Stimulated activated CD4-positive, alpha-beta T cell treated with anti-CD3 and anti-CD28 coated beads, Interleukin-1b, Interleukin-23, amount 100 ng/mL, for 1 hour (primary cell): ENCODE measurements at places on chromosomes 2 and 18.

- DNase-seq = no peak
Measured at GRCh38 chr2:183078163-183078463, 434 bp upstream of the DUSP19 start.

GRCh38 chr2:237996021-237996593 is 29.3 kb downstream of the UBE2F start:
- DNase-seq = no peak

DNA sequence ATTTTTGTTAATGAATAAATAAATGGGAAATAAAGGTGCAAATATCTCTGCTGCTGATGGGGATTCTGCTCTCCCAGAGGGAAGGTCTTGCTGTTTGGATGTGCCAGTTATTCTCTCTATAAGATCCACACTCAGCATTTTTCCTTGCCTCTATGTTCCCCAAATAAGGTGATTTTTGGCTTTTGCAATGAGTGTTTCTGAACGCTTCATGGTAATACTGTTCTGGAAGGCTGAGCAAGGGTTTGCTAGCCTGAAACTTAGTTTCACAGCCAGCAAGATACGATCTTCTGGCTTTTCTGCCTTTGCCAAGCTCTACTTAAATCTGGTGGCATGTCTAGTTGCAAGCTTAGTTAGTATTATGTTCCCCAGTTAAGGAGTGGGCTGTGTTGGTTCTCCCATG is 114.6 kb downstream of the LPIN1 start:
- DNase-seq = no peak

DNA sequence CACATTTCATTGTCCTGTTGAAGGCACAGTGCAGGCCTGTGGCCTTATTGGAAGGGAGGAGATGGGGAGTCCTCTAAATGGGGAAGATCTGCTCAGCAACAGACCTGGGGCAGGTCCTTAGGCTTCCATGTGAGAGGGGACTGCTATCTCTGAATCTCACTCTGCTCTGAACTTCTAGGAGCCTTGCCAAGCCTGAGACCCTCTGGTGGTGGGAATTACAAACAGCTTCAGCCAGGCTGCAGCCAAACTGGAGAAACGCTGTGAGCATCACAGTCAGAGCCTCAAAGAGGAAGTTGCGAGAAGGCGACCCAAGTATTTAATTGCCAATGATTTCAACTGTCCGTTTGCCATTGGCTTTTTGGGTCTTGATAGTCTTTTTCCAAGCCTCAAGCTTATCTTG is 66.8 kb upstream of the MC2R start:
- DNase-seq = no peak

DNA sequence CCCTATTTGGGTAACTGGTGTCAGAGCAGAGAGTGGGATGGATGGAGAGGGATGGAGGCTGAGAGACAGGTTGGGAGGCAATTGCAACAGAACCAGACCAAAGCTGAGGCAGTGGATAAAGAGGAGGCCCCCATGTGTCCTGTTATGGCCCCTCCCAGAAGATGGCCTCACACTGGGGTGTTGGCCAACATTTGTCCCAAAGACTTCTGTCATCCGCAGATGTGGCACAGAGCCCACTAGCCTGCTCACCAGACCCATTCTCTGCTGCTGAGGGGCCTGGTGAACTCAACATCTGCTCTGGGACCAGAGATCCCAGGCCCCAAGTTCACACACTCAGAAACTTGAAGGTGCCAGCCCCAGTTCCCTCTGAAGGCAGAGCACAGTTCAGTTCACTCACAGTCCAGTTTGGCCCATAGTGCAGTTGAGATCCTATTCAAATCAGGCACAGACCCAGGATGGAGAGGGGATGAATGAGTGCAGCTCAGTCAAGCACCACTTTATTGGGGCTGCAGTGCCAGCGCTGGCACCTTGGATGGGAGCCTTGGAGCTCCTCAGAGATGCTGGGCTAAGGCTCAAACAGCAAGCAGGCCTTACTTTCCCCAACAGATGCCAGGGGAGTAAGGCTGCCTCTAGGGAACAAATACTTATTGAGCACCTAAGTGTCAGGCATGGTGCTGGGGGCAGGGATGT is 189.2 kb downstream of the ZBTB7C start:
- no peak for DNase-seq

GRCh38 chr2:208153156-208153555 is 7.2 kb upstream of the CRYGB start:
- DNase-seq = no peak
